Left renal cortex interstitium (tissue), 4 donors: ENCODE measurements at places on chromosomes 7 and 10.

DNA sequence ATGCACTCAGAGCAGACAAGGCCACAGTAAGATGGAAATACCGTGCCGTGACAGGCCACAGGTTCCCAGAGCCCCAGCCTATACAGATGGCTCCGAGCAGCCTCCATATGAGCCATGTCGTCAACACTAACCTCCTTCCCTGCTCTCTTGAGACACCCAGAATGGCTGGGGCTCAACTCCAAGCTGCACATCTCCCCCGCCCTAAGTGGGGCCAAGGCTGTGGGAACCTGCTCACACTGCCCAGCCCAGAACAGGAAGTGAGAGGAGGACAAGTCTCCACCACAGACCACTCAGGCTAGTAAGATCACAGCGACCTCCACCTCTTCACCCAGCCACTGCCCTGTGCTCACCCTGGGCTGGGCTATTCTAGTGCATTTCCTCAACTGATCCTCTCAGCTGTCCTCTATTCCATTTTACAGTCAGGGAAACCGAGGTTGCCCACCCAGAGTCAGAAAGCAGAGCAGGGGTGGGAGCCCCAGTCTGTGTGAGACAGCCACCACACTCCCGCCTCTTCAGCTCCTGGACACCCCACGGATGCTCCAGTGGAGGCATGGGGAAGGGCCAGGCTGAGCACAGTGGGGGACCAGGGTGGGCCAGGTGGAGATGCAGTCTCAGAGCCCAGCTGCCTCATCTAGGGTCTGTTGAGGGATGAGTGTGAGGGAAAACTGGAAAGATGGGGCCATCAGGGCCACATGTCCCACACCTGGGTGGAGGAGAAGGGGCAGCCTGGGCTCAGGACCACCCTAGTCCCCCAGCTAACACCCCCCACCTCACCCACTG lies 11.6 kb downstream of the GRID1 start:
- no peak for DNase-seq

- no peak for DNase-seq
Observed at GRCh38 chr10:128137877-128138276, 11.7 kb upstream of the MKI67 start.

DNA sequence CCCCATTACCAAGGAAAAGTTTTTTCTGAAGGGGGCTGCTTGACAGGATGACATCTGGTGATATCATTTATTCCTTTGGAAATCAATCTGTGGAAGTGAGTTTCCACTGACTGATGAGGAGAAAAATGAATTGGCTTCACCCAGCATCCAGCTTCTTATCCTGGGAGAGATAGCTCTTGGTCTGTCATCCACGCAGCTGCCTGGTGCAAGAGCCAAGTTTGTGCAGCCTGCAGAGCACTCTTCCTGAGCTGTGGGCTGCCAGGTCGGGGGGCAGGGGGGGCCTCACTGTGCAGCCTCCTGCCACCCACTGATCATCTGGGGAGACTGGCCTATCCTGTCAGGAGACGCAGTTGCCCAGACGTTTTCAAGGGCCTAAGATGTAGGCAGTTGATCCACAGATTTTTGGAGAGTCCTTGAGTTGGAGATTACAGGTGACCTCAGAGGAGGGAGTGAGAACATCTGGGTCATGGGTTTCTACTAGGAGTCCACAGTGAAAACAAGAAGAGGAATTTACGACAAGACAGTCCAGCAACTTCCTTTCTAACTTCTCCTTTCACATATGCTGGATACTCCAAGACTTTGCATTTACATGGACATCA lies 75.4 kb downstream of the EGFR start:
- no peak for DNase-seq

- DNase-seq: no peak
Observed at GRCh38 chr10:91643700-91644099, 10.8 kb upstream of the PPP1R3C start.

DNA sequence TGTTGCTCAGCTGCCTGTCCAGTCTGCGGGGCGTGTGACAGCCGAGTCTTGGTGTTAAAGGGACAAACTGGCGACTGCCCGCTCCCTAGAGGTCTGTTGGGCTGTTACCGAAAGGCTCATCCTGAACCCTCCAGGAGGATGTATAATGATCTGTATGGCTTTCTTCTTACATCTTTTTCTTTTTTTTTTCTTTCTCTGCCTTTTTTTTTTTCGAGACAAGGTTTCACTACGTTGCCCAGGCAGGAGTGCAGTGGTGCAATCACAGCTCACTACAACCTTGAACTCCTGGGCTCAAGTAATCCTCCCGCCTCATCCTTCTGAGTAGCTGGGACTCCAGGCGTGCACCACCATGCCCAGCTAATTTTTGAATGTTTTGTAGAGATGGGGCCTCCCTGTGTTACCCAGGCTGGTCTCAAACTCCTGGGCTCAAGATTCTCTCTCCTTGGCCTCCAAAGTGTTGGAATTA lies 857 bp downstream of the INTS15 start:
- no peak for DNase-seq

GRCh38 chr10:97759158-97759887 lies 12.5 kb downstream of the SFRP5 start:
- DNase-seq: no peak

DNA sequence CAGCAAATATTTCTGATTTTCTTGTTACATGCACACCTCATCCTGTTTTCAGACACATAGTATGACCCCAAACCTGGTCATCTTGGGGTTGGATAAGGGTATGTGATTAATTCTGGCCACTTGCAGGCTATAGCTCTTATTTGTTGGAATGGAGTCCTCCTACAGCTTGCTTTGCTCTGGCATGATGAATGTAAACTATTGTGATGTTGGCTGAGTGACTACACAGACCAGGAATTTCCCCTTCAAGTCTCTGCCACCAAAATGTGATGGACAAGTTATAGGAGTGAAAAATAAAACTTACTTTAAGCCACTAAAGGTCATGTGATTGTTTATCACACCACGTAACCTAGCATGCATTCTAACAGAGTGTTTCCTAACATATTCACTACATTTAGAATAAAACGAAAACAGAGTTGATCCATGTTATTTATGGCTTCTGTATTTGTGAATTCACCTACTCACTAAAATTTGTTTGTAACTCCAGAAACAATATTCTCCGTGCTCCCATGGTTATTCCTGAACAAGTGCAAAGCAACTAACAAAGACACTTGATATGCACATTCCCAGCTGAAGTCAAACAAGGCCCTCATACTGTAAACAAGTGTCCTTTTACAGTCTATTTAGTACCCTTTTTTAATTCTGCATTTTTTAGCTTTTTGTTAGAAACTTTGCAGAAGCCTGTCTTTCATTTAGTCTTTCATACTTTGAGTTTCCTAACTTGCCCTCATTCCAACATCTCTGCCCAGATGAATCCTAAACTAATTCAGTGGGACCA lies 599.2 kb upstream of the PCDH15 start:
- DNase-seq: no peak

GRCh38 chr7:16804674-16805439 lies at the start of gene AGR2:
TSS of gene AGR2 (minus strand) at chr7:16804999. CDS start at chr7:16801796, 3,203 bp downstream.
- no peak for DNase-seq

DNA sequence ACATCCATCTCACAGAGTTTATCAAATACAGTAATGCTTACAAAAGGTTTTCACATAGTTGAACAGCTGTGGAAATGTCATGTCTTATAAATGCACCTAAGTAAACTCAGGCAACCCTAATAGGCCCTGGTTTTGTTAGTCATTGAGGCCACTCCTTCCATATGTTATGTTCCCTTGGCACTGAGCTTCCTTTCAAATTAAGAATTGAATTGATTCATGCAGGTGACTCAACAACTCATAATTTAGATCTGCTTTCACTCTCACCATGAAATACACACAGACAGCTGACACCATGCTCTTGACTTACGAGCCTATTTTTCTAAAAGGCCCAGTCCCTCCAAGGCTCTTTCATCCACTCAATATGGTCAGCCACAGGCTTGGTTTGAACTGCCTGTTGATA lies 476.9 kb downstream of the KCNMA1 start:
- DNase-seq: no peak

DNA sequence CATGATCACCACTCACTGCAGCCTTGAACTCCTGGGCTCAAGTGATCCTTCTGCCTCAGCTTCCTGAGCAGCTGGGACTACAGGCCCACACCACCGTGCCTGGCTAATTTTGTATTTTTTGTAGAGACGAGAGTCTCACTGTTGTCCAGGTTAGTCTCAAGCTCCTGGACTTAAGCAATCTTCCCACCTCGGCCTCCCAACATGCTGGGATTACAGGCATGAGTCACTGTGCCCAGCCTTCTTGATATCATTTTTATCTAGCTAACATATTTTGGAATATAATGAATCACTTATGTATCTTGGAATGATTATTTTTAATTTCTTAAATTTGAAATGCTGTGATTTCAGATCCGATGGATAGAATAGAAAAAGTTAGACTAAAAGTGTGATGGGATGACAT lies 18.4 kb downstream of the ARL4A start:
- no peak for DNase-seq

- DNase-seq: no peak
Observed at GRCh38 chr7:140972344-140972743, 42.4 kb downstream of the MRPS33 start.

- no peak for DNase-seq
Observed at GRCh38 chr10:109853921-109854320, 69.4 kb downstream of the XPNPEP1 start.
